Stimulated activated CD8-positive, alpha-beta memory T cell treated with anti-CD3 and anti-CD28 coated beads, Interleukin-4, amount 100 ng/mL, for 4 hours (primary cell): ENCODE measurements at places on chromosomes 1 and 21.

GRCh38 chr1:163094589-163094988 lies 25.4 kb downstream of the RGS4 start:
- DNase-seq: no peak

DNA sequence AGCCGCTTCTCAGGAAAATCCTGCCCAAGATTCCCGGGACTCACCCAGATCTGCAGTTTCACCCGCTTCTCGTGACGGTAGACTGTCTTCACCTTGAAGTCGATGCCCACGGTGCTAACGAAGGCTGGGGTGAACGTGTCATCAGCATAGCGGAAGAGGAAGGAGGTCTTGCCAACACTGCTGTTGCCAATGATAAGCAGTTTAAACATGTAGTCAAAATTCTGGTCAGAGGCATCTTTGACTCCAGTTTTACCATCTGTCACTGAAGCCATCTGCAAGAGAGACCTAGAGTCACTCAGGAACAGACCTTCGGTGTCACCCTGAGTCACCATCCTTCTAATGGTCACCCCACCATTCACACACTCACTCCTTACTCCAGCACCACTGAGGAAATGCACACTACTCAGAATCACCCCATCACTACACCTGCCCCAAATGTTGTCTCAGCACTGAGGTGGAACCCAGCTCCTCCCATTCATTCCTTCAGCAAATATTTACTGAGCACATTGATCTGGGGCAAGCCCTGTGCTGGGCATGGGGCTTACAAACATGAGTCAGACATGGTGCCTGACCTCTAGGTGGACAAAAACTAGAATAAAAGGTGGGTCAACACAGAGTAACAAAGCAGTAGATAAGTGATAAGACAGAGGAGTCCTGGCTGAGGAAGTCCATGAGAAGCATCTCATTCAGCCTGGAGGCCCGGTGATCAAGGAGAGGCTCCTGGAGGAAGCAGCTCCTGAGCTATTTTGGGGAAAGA lies 13.5 kb downstream of the RAB3B start:
- no peak for DNase-seq

GRCh38 chr1:50268049-50268448 lies 155.2 kb downstream of the DMRTA2 start:
- DNase-seq: no peak

DNA sequence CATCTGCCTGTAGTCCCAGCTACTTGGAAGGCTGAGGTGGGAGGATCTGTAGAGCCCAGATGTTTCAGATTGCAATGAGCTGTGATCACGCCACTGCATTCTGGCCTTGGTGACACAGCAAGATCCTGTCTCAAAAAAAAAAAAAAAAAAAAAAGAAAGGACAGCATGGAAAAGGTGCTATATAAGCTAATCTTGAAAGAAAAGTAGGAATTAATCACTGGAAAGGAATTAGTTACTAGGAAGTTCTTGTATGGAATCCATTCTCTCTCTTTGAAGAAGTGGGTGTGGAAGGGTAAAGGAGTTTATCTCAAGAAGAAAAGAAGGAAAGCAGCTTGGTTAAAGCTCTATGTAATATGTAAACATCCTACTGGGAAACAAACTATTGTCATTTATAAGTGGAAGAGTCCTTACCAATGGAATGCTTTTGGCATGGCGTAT lies 339.2 kb downstream of the DPYD start:
- DNase-seq: no peak

DNA sequence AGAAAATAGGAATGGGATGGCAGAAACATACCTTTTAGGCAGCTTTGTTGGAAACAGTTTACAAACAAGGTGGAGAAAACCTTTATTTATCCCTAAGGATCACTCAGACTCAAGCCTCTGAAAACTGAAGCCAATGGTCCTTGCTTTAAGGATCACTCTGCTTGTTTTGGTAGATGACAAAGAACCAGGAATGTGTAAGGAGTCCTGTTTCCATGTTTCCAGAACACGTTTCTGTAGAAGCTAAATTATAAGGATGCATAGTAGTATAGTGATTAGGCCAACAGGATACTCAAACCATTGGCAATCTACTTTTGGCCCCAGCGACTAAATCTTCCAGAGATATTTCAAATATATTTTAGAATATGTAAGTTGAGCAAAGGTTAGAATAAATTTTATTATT lies 149.1 kb upstream of the HP1BP3 start:
- no peak for DNase-seq

- DNase-seq: no peak
Measured at GRCh38 chr1:234656944-234657654, 47.1 kb upstream of the IRF2BP2 start.
